Frontal cortex (tissue), 4 donors: ENCODE measurements at places on chromosomes 3 and 15.

- DNase-seq = no peak
Observed at GRCh38 chr3:185815391-185816282, 9.2 kb downstream of the IGF2BP2 start.

DNA sequence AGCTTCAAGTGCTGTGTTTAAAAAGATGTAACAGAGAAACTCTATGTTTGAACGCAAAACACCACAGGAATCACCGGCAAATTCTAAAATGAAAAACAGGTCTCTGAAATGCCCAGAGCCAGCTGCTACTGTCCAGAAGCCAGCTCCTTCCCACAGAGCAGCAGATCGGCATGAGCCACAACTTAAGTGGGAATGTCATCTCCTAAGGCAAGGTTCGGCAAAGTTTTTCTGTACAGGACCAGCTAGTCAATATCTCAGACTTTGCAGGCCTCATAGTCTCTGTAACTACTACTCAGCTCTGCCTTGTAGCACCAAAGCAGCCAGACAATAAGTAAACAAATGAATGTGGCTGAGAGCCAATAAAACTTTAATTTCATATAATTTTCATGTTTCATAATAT, 4.9 kb downstream of the PLOD2 start:
- DNase-seq = no peak

DNA sequence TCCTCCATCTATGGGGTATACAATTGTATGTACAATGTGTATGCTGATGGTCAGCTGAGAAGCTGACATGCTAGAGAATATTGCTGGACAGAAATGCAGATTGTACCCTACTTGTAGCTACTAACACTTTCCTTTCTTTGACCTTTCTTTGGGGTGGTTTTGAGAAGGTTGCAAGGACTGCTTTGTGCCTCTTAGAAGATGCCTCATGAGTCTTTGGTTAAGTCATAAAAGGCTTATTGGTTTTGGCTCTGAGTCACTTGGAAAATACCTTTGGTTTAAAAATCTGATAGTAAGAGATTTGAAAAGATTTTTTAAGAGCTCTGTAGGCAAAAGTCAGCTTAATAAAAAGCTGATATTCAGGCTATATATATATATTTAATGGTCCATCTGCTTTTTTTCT, 71.5 kb downstream of the ZMAT3 start:
- DNase-seq = no peak

GRCh38 chr3:50268703-50269451, at the start of gene SEMA3B:
TSS of gene SEMA3B (plus strand) at chr3:50269147. CDS start at chr3:50269241, 94 bp downstream.
- no peak for DNase-seq
